Activated gamma-delta T cell treated with anti-CD3 and anti-CD28 coated beads, Interleukin-2, amount 50 U/mL, for 16 hours (primary cell): ENCODE measurements at places on chromosomes 6 and 20.

GRCh38 chr6:125182237-125183008 lies 28.9 kb downstream of the TPD52L1 start:
- no peak for DNase-seq

GRCh38 chr6:148967011-148967520 lies 220.2 kb downstream of the UST start:
- DNase-seq, result no peak

GRCh38 chr20:40754339-40754943 lies 65.4 kb upstream of the MAFB start:
- DNase-seq, result no peak

- no peak for DNase-seq
Measured at GRCh38 chr20:44707018-44707579, 8.1 kb upstream of the CCN5 start.

DNA sequence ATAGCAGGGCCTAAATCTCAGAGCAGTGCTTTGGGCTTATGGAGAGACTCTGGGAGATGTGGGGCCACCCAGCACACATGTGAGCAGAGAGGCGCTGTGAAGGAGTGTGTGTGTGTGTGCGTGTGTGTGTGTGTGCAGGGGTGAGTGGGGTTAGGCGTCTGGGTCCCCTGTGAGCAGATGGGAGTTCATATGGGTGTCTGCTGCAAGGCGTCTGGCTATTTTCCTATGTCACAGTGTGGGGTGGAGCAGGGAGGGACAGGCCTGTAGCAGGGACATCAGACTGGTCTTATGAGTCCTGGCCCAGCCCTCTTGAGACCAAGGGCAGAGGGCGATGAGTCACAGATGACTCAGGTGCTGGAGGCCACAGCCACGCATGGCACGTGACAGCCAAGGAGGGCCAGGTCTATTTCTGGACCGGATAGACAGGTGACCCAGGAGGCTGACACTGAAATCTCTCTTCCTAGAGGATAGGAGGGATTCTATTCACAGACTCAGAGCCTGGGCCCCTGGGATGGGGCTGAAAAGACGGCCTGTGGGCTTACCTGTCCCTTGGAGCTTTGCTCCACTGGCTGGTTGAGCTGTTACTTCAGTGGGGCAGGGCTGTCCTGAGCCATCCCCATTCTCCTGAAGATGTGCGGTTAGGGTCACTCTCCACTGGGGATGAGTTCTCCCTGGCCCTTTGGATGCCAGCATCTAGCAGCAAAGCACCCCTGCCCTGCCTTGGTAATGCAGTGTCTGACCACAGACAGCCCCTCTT lies 28.9 kb downstream of the VEGFA start:
- DNase-seq, result no peak

DNA sequence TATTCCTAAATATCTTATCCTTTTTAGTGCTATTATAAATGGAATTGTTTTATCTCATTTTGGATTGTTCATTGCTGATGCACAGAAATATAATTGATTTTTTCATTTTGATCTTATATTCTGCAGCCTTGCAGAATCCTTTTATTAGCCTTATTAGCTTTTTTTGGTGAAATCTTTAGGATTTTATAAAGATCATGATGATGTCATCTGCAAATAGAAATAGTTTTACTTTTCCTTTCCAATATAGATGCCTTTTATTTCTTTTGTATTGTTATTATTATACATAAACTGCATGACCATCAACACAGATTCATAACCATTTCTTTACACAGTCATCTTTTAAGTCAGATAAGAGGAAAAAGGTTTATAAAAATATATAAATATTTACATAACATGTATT lies 16.9 kb upstream of the PSMF1 start:
- no peak for DNase-seq

DNA sequence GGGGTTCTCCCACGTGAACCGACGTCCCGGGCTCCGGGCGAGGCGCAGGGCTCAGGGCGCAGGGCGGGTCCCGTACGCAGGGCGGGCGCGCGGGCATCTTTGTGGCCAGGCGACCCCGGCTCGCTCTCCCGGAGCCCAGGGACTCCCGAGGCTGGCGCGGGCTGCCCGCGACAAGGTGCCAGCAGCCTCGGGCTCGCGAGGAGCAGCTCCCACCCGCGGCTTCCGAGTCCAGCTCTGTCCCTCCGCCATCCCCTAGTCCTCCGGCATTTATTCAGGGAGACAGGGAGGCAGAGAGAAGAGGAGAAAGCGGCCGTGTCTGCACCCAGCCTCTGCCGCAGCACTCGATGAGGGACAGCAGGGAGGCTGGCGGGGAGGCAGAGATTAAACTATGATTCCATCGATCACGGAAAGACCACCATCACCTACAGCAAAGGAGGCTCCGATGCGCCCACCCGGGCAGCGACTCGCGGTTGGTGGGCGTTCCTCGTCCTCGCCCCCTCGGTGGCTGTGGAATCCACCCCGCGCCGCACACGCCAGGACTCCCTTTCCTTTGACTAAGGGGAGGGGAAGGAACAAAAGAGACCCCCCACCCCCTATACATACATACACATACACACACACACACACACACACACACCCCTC lies 1.1 kb downstream of the RGS17 start:
- DNase-seq, result no peak

- DNase-seq, result no peak
Measured at GRCh38 chr6:76466286-76466685, 393.8 kb upstream of the IMPG1 start.

GRCh38 chr20:17612287-17612991 lies 42.6 kb downstream of the DSTN start:
- peak; percentile 32 for DNase-seq

DNA sequence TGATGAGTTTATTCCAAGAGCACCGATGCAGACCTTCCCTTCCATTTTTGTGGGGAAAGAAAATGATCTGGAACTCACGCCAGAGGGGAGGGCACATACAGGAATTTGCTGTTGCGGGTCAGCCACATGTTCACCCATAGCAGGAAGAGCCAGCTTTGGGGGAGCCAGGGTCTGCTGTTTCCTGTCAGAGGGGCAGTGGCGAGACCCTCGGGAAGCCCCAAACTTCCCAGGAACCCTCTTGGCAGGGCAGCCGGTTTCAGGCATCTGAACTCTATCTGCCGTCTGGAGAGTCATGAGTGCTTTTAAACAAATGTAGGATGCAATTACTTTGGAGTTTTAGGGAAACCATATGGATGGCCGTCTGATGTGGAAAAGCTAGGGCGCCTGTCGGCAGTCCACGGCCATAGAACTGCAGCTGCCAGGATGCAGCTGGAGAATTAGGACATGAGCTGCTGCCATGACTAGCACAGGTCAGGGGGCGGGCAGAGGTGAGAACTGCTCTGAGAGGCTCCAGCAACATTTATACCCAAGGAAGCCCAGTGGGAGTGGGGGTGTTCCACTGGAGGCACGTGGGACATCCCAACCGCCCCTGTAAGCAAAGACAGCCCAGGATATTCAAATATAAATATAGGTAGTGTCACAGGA lies 14.8 kb upstream of the SERPINB9 start:
- DNase-seq, result no peak

DNA sequence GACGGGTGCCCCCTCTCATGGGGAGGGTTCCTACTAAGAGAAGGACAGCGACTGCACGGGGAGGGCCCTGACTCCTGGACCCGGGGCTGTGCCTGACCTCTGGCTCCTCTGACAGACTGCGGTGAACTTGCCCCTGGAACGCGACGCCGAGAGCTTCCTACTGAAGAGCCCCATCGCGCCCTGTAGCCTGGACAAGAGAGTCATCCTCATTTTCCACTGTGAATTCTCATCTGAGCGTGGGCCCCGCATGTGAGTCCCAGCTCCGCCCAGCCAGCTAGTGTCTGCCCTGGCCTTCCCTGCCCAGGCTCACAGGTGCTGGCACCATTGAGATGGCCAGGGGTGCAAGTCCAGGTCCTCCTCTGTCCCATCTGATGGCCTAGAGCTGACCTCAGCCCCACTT lies 7.2 kb downstream of the CDC25B start:
- DNase-seq, result no peak
